Smooth muscle cell of trachea (primary cell): ENCODE measurements at places on chromosomes 2 and 18. TPM values are rescaled to one million over a fixed set of nuclear protein-coding genes. Genes with fewer than 3 reads are reported as not detected.

Gene ERFE
- 3.6 and 4.2 TPM in 2 replicates for total RNA-seq

Gene FER1L5
- total RNA-seq, result 1.3 and 1.9 TPM in 2 replicates

Gene TMEM127
- 16.3 and 38.9 TPM in 2 replicates for total RNA-seq

Gene MYO3B
- total RNA-seq, result 0.15 and 0.17 TPM in 2 replicates

Gene RNF25
- 19.6 and 28.4 TPM in 2 replicates for total RNA-seq

Gene LDLRAD4
- under 0.01 and 0.17 TPM in 2 replicates for total RNA-seq

Gene SLC9A4
- not detected in 2 replicates for total RNA-seq

Gene ATOH8
- 22.4 and 55.9 TPM in 2 replicates for total RNA-seq

Gene ANKRD23
- total RNA-seq, result 1.2 and 1.9 TPM in 2 replicates

Gene ARHGAP15
- not detected in 2 replicates for total RNA-seq

Gene SPP2
- total RNA-seq, result not detected in 2 replicates

Gene SLC5A7
- not detected in 2 replicates for total RNA-seq

Gene PLEKHH2
- total RNA-seq, result 2.5 and 5.7 TPM in 2 replicates

Gene FOXD4L1
- 0.15 and 0.17 TPM in 2 replicates for total RNA-seq

Gene CHRND
- not detected in 2 replicates for total RNA-seq

Gene PDE6D
- total RNA-seq, result 18.0 and 28.1 TPM in 2 replicates

Gene SMIM21
- not detected in 2 replicates for total RNA-seq

Gene KLHL41
- total RNA-seq, result 5.4 and 9.8 TPM in 2 replicates

Gene GDF7
- 0.15 TPM in 1 of 2 replicates, not detected in the other for total RNA-seq

Gene EN1
- not detected in 2 replicates for total RNA-seq

Gene LIPG
- total RNA-seq, result 0.58 and 0.83 TPM in 2 replicates

Gene SPATA3
- not detected in 2 replicates for total RNA-seq

Gene LBH
- total RNA-seq, result 98.6 and 336 TPM in 2 replicates

Gene FBXO48
- total RNA-seq, result 0.29 and 0.33 TPM in 2 replicates

Gene KIF3C
- 11.3 and 13.6 TPM in 2 replicates for total RNA-seq

Gene ATP6V1C2
- total RNA-seq, result under 0.01 TPM in 1 of 2 replicates, not detected in the other

Gene NEB
- total RNA-seq, result 0.15 and 0.17 TPM in 2 replicates

Gene ASB18
- total RNA-seq, result not detected in 2 replicates

Gene EFR3B
- total RNA-seq, result 0.73 and 0.83 TPM in 2 replicates

Gene LIMS2
- 0.44 and 2.3 TPM in 2 replicates for total RNA-seq

Gene ALPI
- total RNA-seq, result not detected in 2 replicates

Gene AFF3
- total RNA-seq, result 0.66 and 0.87 TPM in 2 replicates

Gene ELOA2
- total RNA-seq, result not detected in 2 replicates

Gene RIT2
- total RNA-seq, result not detected in 2 replicates

Gene LOXHD1
- total RNA-seq, result not detected in 2 replicates

Gene OTOS
- total RNA-seq, result 1.2 TPM in 1 of 2 replicates, not detected in the other

Gene ZEB2
- 72.1 and 79.4 TPM in 2 replicates for total RNA-seq
